ENCODE measurements at places on chromosomes 1 and 21.

GRCh38 chr1:56450004-56450666 is 129.2 kb downstream of the PLPP3 start:
- DNase-seq: no peak

DNA sequence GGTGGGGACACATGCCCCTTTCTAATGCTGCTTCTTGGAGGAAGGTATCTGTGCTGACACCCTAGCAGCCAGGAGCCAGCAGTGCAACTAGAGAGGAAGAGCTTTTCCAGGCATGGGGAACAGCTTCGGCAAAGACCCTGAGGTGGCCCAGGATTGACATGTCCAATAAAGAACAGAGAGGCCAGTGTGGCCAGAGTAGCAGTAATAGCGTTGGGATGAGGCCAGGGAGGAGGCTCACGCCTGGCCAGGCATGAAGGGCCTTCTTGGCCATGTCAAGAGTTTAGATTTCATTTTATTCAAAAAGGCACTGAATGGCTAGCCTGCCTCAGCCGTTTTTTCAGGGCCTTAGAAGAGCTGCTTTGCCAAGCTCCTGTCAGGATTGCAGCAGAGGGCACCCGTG is 16.3 kb upstream of the ADAMTSL4 start:
- DNase-seq: no peak

GRCh38 chr21:33396436-33396835 is 6.8 kb upstream of the IFNGR2 start:
- DNase-seq: no peak

GRCh38 chr1:21657456-21658190 is 11.5 kb downstream of the RAP1GAP start:
- no peak for DNase-seq

- no peak for DNase-seq
Observed at GRCh38 chr21:16040601-16041000, 310.8 kb downstream of the USP25 start.

DNA sequence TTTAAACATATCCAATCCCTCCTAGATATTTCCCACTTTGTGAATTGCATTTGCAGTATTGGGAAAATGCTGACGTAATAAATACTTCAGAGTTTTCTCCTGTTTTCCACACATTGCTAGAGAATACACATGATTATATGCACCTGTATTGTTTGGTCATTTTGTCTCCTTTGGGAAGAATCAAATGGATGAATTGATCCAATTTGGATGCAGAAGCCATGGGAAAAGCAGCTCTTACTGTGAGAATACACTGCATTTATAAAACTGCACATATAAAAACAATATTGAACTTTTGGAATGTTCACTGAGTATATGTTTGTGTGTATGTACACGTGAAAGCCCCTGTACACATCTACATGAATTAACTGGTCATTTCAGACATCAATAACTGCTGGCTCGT is 306.6 kb upstream of the LYPLAL1 start:
- DNase-seq: no peak

- DNase-seq: no peak
Observed at GRCh38 chr1:192905049-192905448, 96.2 kb downstream of the RGS2 start.

GRCh38 chr1:31376375-31377134 is 3.7 kb upstream of the FABP3 start:
- DNase-seq: no peak

DNA sequence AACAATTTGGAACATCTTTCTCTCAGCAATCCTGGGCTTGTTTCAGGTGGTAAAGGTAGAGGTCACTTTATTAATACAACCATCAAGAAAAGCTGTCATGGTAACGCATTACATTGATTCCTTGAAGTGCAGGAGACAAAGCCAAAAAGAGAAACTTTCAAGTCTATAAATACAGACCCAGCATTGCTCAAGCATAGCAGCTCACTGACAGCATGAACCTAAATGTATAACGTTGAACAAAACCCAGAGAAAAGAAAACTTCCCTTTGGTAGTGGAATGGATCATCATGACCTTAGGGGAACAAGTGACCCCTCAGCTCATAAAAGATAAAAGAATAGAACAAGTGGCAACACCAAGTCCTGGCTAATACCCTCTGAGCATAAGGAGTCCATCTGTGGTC is 332.2 kb downstream of the NTNG1 start:
- DNase-seq: no peak

- no peak for DNase-seq
Observed at GRCh38 chr1:38153778-38154470, 107.3 kb upstream of the POU3F1 start.

DNA sequence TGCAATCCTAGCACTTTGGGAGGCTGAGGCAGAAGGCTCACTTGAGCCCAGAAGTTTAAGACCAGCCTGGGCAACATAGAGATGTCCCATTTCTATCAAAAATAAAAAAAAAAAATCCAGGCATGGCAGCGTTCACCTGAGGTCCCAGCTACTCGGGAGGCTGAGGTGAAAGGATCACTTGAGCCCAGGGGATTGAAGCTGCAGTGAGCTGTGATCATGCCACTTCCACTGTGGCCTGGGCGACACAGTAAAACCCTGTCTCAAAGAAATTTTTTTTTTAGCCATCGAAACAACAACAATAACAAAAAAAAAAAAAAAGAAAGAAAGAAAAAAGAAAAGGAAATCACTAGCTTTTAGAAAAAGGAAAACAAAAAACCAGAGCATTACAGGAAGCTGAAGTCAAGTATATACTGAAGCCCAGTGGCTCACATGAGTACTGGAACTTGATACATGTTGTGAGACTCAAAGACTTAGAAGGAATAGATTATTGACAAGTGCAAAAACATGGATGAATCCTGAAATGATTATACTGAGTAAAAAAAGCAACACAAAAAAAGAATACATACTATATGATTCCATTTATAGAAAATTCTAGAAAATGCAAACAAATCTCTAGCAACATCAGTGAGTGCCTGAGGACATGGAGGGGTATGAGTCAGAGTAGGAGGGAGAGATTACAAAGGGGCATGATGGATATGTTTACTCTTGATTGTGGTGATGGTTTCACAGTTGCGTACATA is 6.1 kb upstream of the RABGAP1L start:
- DNase-seq: no peak

DNA sequence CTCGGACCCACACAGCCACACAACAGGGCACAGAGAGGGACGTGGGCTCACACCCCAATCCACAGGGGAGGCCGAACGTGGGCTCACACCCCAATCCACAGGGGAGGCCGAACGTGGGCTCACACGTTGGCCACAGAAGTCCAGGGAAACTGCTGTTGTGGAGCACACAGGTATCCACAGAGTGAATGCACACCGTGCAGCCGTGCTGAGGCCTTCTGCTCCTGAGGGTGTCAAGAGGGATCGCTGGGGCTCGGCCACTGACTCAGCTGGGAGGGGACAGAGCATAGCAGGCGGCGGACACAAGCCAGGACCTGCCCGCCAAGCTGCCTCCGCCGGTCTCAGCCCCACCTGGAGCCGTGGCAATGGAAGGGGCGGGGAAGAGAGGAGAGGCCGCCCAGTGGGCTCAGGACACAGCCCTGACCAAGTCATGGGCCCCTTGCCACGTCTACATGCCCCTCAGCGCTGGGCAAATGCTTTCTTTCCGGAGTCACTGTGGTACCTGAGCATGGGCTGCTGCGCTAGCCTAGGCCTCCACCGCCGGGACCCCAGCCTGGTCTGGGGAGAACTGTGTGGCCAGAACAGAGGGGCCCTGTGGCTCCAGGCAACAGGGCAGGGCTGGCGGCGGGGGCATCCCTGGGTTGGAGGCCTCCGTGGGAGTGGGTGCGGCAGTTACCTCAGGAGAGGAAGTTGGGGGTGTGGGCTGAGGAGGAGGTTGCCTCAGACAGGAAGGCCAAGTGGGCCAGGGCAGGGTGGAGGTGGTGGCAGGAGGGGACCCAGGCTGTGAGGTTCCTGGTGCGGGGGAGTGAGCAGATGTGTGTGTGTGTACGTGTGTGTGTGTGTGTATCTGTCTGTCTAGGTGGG is 1.2 kb downstream of the SYTL1 start:
- peak; percentile 57 for DNase-seq

- no peak for DNase-seq
Observed at GRCh38 chr1:27505420-27505680, 15.4 kb upstream of the WASF2 start.

- DNase-seq: no peak
Observed at GRCh38 chr1:206526064-206526911, 19.0 kb downstream of the RASSF5 start.

GRCh38 chr21:18138507-18138906 is 106.1 kb upstream of the CHODL start:
- no peak for DNase-seq

GRCh38 chr1:201795066-201795465 is 33.9 kb upstream of the IPO9 start:
- no peak for DNase-seq

- DNase-seq: no peak
Observed at GRCh38 chr1:159902541-159902940, 2.6 kb upstream of the CFAP45 start.

DNA sequence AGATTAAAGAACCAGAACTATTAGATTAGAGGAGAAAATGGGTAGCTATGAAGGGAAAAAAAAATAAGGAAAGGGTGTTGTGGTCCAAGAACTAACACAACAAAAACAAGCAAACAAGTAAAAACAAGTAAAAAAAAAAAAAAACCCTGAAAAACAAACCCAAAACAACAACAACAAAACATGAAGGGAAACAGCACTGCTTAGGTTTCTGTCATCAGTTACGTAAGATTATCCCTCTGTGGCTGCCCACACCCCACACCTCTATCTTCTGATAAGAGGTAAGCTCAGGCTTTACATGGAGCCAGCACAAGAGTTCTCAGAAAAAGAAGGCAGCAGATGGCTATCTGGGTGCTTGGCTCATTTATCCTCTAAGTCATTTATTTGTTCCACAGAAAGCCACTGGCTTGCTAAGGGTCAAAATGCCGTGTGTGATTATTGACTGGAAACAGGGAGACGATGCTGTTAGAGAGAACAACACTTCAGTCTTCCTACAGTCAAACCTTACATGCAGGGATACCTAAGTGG is 57.5 kb downstream of the KIAA0319L start:
- DNase-seq: no peak

DNA sequence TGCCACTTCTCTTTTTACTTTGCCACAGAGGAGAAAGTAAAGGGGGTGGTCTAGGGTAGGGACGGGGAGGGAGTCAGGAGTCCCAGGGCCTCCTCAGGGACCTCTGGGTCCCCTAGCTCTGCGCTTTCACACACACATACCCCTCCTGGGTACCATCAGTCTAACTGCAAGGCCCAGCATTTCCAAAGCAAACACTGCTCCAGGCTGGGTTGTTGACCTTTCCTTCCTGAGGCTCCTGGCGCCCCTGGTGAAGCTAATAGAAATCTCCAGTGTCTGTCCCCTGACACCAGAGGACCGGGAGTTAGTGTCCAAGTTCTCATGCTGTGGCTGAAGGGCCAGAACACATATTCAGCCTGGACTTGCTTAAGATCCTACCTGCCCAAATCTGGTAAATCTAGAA is 3.9 kb downstream of the TMEM63A start:
- no peak for DNase-seq

DNA sequence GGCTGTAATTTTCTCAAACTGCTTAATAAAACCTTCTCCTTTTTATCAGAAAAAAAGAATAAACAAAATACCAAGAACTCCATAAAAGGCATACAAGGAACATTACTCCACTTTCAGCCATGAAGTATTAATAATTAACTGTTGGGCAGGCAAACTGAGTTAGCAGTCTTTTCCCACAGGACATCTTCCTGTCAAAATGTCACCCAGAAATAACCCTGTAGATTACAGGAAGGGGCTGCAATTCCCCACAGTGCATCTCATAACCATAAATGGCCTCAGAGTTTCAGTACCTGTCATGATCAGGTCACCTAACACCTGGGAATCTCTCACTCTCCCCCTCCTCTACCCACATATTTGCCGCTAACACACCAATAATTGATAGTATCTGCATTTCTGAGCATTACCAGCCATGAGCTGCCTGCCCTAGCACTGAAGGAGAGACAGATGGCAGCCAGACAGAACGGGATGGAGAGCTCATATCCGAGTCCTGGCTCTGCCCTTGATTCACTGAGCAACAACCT is 475.0 kb downstream of the SMYD3 start:
- no peak for DNase-seq

DNA sequence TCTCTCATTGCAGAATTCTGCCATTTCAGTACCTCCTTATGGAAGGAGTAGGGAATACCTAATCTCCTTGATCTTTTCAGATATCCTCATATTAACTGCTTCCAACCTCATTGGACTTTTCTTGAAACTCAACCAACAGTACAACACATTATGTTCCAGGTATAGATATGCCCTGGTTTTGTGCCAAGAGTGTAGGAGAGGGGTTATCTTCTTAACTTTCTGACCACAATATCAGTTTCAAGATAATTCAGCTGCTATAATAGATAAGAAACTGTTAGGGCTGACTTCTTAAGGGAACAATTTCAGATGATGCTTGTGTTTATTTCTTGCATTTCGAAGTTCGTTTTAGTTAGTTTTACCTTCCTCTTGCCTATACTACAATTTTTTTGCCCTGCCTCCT is 2.1 kb upstream of the LPGAT1 start:
- DNase-seq: no peak

DNA sequence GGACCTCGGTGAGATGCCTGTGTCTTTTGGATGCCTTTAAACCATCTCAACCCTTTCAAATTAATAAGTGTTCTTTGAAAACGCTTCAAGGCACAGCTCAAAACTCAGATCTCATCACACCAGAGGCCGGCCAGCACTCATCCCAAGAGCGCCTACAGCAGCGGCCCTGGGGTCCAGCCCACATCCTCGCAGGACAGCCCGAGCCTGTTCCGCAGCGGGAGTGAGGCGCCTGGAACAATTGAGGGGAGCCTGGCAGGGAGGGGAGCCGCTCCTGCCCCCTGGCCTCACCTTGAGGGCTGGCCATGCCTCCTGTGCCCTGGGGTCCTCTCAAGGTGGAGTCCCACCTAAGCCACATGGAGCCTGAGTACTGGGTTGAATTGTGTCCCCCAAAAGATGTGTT is 37.9 kb downstream of the ACOT7 start:
- DNase-seq: no peak

DNA sequence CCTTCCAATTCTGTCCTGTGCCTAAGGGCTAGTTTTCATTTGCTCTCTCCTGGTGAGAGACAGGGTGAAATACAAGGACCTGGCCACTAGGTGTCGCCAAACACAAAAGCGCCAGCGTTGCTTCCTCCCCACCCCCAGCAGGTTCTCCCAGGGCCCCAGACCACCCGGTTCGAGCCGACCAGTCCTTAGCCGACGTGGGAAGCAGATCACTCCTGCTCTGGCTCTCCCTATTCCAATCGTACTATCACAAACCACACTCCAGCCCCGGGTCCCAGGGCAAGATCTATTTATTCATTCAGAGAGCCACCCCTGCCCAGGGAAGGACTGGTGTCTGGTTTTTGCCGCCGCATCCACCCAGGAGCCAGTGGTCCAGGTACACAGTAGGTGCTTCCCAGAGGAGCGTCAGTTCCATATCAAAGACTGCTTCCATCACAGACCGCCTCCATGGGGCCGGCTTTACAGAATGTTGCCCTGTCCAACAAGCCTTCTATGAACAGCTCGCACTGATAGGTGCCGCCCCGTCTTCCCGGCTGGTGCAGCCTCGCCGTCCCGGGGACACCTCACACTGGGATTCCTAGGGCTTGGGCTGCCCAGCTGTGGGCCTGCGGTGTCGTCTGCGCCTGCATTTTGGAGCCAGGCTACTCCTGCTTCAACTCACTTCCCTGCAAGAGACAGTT is 35.0 kb downstream of the CTNNBIP1 start:
- DNase-seq: peak; percentile 74

- no peak for DNase-seq
Observed at GRCh38 chr1:197521118-197521739, 253.2 kb downstream of the CRB1 start.

GRCh38 chr21:40853956-40854688 is 7.2 kb upstream of the DSCAM start:
- DNase-seq: no peak
